ENCODE measurements at places on chromosomes 12 and 14. TPM values are rescaled to one million over a fixed set of nuclear protein-coding genes. Genes with fewer than 3 reads are reported as not detected.
A peak's percentile ranks its signal among the peaks of the same experiment; 100 is the strongest.

IFNG gene
- 49.1 TPM for total RNA-seq

LMO3 gene
- not detected for total RNA-seq

DNA sequence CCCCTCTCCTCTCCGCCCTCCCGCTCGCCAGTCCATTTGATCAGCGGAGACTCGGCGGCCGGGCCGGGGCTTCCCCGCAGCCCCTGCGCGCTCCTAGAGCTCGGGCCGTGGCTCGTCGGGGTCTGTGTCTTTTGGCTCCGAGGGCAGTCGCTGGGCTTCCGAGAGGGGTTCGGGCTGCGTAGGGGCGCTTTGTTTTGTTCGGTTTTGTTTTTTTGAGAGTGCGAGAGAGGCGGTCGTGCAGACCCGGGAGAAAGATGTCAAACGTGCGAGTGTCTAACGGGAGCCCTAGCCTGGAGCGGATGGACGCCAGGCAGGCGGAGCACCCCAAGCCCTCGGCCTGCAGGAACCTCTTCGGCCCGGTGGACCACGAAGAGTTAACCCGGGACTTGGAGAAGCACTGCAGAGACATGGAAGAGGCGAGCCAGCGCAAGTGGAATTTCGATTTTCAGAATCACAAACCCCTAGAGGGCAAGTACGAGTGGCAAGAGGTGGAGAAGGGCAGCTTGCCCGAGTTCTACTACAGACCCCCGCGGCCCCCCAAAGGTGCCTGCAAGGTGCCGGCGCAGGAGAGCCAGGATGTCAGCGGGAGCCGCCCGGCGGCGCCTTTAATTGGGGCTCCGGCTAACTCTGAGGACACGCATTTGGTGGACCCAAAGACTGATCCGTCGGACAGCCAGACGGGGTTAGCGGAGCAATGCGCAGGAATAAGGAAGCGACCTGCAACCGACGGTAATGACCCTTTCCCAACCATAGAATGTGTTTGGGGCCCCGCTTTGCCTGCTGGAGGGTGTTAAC lies 615 bp downstream of the CDKN1B start:
- peaks cover 46% of the 10 kb centered on the region for H3K36me3 ChIP-seq
- no peaks in the 10 kb centered on the region for H3K27me3 ChIP-seq
- peak overlapping the region; percentile 98 for H3K4me3 ChIP-seq
- peak overlapping the region; percentile 98 for H3K27ac ChIP-seq
- peaks cover 54% of the 10 kb centered on the region for H3K4me1 ChIP-seq

GRCh38 chr12:87227162-87227561 lies 802.0 kb downstream of the C12orf50 start:
- H3K4me3 ChIP-seq: no peak overlapping the region
- no peaks in the 10 kb centered on the region for H3K4me1 ChIP-seq
- no peak overlapping the region for H3K27ac ChIP-seq
- H3K36me3 ChIP-seq: no peaks in the 10 kb centered on the region

DNA sequence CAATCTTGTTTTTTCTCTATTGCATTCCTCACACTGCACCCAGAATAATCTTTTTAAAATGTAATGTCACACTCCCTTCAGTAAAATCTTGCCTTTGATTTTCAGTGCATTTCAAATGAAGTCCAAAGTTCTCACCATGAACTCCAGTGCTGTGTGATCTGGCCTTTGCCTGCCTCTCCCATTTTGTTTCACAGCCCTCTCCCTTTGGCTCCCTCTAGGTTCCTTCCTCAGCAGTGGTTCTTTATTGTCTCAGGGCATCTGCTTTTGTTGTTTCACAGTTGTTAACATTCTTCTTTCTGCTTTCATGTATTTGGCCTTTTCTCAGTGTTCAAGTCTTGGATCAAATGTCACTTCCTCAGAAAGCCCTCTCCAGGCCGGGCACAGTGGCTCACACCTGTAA lies 84.5 kb upstream of the AMN1 start:
- H3K27me3 ChIP-seq: no peaks in the 10 kb centered on the region
- no peak overlapping the region for H3K4me3 ChIP-seq
- no peak for DNase-seq
- peaks cover 18% of the 10 kb centered on the region for H3K4me1 ChIP-seq
- H3K36me3 ChIP-seq: no peaks in the 10 kb centered on the region

GRCh38 chr14:68658029-68658509 lies 134.8 kb downstream of the ZFP36L1 start:
- no peak overlapping the region for H3K27ac ChIP-seq
- DNase-seq: no peak
- peaks cover 8% of the 10 kb centered on the region for H3K4me1 ChIP-seq
- no peaks in the 10 kb centered on the region for H3K27me3 ChIP-seq
